ENCODE measurements at places on chromosomes 3 and 15.

DNA sequence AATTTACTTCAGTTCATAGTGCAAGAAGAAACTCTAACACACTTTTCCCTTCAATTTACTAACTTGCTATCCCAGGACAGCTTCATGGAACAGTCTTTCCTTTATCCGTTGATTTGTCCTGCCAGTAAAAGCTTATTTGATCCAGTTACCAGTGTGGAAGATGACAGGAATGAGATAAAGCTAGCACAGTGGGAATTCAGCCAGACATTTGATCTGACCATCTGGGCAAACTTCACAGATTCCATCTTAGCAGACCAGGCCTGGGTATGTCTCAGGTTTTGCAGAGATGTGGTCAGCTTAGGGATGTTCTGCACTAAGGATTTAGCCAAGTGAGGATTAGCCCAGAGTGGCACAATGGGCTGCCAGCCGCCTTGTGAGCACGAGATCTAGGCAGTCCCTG, 19.7 kb downstream of the CEMIP start:
- DNase-seq, result no peak

- no peak for DNase-seq
These were observed 1097.6 kb upstream of the CFAP20DC start for GRCh38 chr3:60147249-60147950.

- no peak for DNase-seq
These were observed 103.6 kb upstream of the RASGRP1 start for GRCh38 chr15:38667890-38668850.

DNA sequence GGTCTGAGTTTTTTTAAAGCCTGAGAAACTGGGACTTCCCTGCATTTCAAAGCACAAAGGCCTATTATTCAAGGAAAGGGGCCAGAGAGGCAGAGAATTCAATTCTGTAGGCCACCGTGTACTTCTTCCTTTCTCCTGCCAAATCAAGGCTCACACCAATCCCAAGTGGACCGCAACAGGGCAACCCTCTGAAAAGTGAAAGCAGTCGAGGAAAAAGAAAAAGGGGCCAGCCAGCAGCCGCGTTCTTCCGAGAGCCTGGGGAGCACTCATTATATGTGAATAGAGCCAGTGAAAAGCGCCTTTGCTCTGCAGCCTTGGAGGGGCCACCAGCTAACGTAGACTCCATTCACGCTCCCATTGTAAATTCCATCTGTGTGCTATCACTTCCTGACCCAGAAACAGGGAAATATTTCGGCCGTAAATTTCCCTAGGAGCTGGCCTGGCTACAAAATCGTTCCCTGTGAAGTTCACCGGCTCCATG, 45.9 kb upstream of the THUMPD3 start:
- DNase-seq, result no peak

DNA sequence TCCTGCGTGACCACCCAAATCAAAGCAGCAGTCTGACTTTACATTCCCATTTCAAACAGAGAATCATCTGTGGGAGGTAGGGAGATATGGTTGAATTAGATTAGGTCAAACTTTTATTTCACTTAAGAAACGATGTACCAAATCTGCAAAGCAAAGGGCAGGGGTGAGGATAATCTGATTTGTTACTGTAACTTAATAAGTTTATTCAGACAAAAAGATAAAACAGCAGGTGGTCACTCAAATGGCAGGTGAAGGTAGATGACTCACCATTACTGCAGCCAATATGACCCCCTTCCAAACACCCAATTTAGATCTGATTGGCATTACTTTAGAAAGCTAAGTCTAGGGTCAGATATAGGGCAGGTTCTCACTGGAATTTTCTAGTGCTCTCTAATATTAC, 651.0 kb upstream of the NAALADL2 start:
- no peak for DNase-seq

- DNase-seq, result no peak
These were observed 355.1 kb downstream of the GBE1 start for GRCh38 chr3:81406318-81406717.

GRCh38 chr3:122944671-122945161, 82.8 kb downstream of the SEMA5B start:
- DNase-seq, result peak; percentile 1

DNA sequence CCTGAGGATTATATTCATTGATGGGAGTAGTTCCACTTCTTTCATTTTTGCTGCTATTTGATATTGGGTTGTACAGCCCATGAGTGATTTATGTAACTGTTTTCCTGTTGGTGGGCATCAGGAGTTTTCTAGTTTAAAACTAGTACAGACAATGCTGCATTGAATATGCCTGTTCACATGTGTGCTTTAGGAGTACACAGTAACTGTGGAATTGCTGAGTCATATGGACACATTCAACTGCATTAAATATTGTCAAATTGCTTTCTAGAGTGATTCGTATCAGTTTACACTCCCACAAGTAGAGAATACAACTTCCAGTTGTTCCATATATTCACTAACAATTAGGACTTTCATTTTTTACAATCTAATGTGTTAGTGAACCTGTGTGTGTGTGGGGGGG, 59.8 kb upstream of the THSD4 start:
- no peak for DNase-seq

- no peak for DNase-seq
These were observed 65.8 kb downstream of the SCN5A start for GRCh38 chr3:38583688-38584087.

DNA sequence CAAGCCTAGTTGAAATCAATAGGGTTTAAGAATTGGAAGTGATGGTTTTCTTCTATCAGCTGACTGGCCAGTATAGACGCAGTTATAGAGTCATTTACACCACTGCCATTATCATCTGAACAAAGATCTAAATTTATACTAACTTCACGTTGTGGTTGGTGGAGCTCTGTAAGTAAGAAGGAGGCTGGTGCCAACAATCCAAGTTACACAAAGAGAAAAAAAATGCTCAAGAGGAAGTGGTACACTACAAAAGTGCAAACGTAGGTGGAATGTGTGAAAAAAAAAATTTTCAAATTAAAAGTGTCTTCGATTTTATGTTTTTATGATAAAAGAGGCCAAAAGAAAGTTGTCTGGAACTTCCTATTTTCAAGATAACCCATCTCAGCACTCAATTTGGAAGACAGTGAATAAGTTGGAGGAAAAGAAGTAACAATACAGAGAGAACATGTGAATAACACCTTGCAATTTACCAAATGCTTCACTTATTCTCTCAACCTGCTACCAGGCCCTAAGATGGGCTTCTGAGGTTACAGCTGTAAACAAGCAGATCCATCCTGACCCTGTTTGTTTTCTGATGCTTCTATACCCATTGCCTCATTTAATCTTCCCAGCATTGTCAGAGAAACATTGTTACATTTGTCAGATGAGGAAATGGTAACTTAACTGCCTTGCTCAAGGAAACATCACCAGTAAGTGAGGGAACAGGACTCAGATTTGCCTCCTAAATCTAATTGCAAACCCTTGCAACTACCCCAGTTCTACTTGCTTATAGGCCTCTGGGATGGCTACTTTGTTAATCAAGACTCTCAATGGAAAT, 12.0 kb upstream of the TASOR start:
- no peak for DNase-seq

- DNase-seq, result no peak
These were observed 352.0 kb downstream of the GAP43 start for GRCh38 chr3:115975353-115975752.

DNA sequence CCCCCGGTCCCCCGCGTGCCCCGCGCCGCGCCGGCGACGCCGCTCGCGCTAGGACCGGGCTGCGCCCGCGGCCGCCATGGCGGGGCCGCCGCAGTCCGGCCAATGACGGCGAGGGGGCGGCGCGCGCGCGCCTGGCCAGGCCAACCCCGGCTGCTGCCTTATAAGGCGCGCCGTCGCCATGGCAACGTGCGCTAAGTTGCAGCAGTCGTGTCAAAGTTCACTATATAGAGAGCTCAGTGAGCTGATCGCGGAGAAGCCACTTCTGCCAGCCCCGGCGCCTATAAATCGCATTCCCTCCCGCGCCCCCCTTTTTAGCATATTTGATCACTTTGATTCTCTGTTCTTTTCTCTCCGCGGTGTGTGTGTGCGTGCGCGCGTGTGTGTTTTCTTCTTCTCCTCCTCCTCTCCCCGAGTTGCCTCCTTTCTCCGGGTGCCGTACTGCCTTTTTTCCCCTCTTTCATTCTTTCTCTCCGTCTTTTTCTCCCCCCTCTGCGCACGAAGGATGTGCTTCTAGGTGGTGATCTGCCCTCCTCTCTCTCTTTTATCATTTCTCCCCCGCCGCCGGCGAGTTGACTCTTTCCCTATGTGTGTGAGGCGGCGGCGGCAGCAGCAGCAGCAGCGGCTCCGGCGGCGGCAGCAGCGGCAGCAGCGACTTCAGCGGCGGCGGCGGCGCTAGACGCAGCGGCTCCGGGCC, at the start of gene NR2F2:
Gene NR2F2 (plus strand): TSS at position 251 of the 694 bp plus-strand sequence. CDS start 1,406 bp downstream, outside the sequence.
- DNase-seq, result peak; percentile 84

- DNase-seq, result no peak
These were observed 1.4 kb downstream of the WNT7A start for GRCh38 chr3:13878281-13879101.

GRCh38 chr3:69180869-69181591, 58.6 kb upstream of the LMOD3 start:
- DNase-seq, result no peak

DNA sequence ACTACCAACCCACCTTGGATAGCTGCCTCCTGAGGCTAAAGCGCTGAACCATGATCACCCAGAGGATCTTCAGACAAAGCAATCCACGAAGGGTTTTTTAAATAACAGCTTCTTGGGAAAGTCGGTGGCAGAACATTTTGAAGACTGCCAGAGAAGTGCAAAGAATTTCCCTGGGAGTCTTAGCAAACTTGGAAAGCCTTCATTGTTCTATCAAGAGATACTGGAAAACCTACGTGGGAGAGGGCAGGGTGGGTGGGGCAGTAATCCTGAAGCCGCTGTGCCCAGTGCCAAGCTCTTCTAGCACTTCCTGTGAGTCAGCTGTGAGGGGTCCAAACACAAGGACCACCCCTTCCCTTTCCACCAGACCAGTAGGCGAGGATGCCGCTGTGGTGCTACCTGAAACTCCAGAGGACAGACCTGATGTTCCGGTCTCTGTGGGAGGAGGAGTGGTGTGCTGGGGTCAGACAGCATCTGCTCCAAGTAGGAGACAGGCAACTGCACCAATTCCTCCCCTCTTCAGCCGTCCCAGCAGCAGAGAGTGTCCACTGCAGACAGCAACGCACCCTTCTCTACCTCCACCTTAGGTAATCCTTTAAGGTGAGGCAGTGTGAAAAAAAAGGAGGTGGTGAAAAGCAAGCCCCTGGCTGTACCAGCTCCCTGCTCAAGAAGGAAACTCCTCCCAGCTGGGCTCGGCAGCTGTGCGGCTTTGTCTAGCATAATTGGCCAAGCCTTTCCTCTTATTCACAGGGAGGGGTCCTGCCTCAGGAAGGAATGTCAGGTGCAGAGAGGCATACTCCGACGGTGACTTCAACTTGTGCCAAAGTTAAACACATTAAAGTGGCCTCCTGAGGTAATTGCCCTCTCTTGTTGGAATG, 99.0 kb downstream of the TMCC1 start:
- no peak for DNase-seq

- DNase-seq, result peak; percentile 80
These were observed 51.9 kb upstream of the MUC13 start for GRCh38 chr3:124986192-124987143.

GRCh38 chr3:12349895-12350811, 61.3 kb downstream of the PPARG start:
- DNase-seq, result no peak

GRCh38 chr15:71349736-71350526, 234.7 kb downstream of the THSD4 start:
- no peak for DNase-seq

DNA sequence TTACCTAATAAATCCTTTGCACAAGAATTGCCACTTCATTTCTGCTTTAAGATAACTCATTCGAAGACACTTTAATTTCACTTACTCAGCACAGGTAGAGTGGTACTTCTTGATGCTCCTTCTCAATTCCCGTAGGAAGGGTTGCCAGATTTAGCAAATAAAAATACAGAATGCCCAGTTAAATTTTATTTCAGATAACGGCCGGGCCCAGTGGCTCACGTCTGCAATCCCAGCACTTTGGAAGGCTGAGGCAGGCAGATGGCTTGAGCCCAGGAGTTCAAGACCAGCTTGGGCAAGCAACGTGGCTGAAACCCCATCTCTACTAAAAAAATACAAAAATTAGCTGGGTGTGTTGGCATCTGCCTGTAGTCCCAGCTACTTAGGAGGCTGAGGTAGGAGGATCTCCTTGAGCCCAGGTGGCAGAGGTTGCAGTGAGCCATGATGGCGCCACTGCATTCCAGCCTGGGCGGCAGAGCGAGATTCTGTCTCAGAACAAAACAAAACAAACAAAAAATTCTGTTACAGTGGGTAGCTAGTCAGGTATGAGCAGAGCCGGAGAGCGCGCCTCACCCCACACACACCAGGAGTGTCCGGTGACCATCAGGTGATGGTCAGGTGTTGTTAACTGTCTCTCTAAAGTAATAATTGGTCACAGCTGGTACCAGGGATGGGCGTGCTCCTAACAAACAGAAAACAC, 92.8 kb downstream of the DNAH12 start:
- no peak for DNase-seq

GRCh38 chr15:59137566-59137965, 32.6 kb downstream of the CCNB2 start:
- no peak for DNase-seq

GRCh38 chr3:14689247-14689980, 14.5 kb downstream of the C3orf20 start:
- DNase-seq, result no peak

Data from T1000 (cell line).